ENCODE measurements at places on chromosomes 5 and 9. TPM values are rescaled to one million over a fixed set of nuclear protein-coding genes. Genes with fewer than 3 reads are reported as not detected.
A peak's percentile ranks its signal among the peaks of the same experiment; 100 is the strongest.

The TJP2 gene
- 46.5 TPM for polyA plus RNA-seq

The IGFBPL1 gene
- polyA plus RNA-seq, result not detected

The RC3H2 gene
- polyA plus RNA-seq, result 13.1 TPM

The TAF1L gene
- polyA plus RNA-seq, result not detected

The AJM1 gene
- polyA plus RNA-seq, result 1.8 TPM

The TAL2 gene
- not detected for polyA plus RNA-seq

The CSF1R gene
- polyA plus RNA-seq, result 16.3 TPM

GRCh38 chr5:33205727-33206410, 234.9 kb upstream of the TARS1 start:
- no peak for DNase-seq

GRCh38 chr9:96567203-96567700, 52.4 kb downstream of the CDC14B start:
- no peak for DNase-seq

GRCh38 chr5:32378966-32379365, 65.6 kb downstream of the ZFR start:
- no peak for DNase-seq

DNA sequence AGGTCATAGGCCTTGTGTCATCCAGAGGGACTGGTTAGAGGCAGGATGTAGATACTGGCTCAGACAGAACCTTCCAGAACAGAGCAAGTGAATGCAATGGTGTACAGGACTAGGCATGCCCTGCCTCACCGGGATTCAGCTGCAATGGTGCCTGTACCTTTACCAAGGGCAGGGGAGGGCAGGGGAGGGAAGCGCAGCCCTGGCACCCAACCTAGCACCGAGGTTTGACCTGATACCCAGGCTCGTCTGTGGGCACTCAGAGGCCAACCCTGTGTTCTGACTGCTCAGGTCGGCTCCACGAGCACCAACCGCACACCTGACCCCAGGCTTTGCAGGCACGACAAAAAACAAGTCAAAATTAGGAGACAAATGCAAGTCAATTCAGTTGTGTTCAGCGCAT, 47.3 kb upstream of the GFPT2 start:
- DNase-seq, result no peak

DNA sequence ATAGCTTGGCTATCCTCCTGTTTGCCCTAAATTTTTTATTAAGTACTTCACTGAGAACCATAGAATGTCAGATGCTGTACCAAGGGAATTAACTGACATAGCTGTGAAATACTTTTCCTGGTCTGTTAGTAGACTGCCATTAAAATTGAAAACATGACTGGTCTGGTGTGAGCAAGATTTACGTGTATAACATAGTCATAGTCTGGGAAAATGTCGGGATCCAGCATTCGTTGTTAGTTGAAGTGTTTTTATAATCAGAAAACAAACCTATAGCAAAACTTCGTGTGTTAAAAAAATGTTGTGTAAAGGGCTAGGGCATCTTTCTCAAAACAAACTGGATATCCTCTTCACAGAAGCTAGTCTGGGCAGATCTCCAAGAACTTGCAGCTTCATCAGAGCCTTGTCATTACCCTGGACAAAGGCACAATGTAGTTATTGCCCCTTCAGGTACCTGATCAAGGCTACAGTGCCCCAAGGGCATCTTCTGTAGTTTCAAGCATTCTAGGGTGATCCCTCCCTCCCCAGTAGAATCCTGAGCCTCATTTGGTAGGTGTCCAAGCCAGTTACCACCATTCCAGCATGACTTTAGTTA, 454.2 kb upstream of the SGCD start:
- no peak for DNase-seq

GRCh38 chr5:22471154-22471553, 382.0 kb downstream of the CDH12 start:
- no peak for DNase-seq

DNA sequence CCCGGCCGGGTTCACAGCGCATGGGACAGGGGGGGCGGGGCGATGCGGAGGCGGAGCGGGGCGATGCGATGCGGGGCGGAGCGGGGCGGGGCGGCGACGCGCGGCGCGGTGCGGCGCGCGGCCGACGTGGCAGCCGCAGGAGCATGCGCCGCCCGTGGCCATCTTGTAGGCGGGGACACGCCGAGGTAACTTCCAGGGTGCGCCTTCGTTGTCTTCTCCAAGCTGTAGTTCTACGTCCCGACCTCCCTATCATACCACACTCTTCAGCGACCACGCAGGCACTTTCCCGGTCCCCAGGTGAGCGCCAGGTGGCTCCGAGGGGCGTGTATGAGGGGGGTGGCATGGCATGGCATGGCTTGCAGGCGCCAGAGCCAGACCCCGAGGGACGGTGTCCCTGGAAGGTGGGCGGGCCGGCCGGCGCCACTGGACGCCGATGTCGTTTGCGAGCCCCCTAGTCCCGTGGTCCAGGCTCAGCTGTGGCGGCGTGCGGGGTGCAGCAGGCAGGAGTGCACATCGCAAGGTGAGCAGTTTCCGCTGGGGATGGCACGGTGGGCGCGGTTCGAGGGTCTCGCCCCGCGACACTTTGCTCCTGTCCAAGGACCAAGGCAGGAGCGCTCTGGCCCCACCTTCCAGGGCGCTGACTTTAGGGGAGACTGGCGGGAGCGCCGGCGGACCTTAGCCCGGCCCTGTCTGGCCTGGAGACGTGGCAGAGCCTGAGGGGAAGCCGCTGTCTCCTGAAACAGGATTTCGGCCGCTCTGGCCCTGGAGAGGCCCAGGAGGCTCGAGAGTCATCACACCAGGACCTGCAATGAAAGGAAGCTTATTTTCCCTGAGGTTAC, at the start of gene PRRC1:
Gene PRRC1 (plus strand): TSS at position 161 of the 839 bp plus-strand sequence. CDS start 5,840 bp downstream, outside the sequence.
- DNase-seq, result peak; percentile 85

DNA sequence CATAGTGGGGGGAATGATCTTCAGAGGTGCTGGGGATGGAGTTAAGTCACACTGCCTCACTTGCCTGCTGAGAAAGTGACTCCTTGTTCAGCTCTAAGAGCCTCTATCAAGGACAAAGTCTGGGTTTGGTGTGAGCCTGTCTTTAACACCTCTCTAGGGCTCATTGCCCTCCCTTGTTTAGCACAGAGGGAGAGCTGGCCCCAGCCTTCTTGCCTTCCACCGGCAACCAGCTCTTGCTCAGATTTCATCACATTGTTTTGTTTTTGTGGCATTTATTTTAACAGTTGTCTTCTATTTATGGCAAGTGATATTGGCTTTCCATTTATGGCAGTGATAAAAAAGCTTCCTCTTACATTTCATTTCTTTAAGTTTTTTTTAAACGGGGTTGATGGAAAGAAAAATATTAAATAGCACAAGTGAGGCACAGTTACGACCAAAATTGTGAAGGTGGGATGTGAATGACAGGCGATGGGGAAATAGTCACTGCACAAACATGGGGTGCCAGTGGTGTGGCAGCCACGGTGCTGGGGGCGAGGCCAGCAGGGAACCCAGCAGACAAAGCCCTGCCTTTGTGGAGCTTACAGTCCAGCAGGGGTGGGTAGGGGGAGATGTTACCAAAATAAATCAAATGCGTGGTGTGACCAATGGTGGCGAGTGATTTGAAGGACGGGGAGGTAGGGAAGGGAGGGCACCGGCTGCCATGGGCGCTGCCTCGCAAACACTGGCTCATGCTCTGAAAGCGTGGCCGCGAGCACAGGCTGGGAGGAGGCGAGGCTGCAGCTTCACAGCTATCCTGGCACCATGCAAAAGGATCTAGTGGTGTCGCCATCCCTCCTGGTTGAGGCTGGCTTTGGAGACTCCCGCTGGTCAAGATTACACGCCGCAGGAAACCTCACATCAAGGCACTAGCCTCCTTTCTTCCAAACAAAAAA, 21.2 kb upstream of the UNC5A start:
- DNase-seq, result no peak

- DNase-seq, result peak; percentile 69
Measured at GRCh38 chr9:38084556-38084880, 15.5 kb upstream of the SHB start.

DNA sequence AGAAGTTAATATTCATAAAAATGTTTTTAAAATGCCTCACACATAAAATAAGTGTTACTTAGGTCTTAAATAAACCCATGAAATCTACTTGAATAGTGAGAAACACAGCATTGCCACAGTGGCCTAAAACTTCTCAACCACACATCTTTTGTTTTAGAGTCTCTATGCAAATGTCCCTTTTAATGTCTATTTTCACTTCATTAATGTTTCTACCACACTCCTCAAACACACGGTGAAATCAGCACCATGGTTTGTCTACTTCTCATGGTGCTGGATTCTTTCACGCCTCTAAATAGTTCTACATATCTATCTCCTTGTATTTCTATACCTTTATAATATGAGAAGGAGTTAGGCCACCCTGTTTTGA, 111.2 kb downstream of the EDIL3 start:
- no peak for DNase-seq

DNA sequence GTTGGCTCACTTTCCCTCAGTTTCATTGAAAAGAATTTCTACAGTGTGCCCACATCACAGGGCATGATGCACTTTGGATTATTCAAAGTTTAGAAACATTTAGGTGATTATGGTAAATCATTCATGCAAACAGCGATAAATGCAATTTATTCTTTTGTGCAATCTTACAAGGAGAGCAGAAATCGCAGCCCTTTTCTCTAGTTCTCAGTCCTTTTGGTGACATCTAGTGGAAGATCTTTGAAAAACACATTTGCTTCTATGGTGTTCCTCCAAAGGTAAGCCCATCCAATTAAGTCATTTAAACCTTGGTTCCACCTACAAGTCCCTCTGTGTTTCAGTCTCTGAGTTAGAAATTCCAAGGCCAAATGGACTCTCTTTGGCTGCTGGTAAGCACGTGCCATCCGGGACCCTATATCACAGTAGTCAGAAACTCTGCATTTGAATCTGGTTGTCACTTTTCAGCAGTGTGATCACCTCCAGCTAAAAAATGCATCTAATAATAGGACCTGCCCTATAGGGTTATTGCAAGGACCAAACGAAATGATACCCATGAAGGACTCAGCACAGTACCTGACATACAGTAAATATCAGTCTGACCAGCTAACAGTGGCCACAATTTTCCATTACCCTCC, 66.4 kb downstream of the MACROH2A1 start:
- no peak for DNase-seq

- no peak for DNase-seq
Measured at GRCh38 chr9:92669527-92669889, 423 bp downstream of the IPPK start.

DNA sequence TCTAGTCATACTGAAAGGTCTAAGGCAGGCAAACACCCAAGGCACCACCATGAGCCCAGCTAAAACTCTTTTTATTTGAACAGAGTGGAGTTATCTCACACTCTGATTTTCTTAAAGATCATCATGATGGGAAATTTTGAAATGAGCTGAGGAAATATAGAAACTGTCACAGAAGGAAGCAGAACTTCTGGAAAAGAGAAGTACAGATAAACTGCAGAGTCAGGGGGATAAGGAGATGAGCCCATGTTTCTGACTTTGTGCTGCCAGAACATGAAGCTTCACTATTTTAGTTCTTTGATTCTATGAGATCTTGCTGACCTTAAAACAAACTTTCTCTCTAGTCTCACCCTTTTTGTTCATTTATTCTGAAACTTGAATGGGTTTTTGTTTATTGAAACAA, 406.5 kb upstream of the EDIL3 start:
- no peak for DNase-seq

DNA sequence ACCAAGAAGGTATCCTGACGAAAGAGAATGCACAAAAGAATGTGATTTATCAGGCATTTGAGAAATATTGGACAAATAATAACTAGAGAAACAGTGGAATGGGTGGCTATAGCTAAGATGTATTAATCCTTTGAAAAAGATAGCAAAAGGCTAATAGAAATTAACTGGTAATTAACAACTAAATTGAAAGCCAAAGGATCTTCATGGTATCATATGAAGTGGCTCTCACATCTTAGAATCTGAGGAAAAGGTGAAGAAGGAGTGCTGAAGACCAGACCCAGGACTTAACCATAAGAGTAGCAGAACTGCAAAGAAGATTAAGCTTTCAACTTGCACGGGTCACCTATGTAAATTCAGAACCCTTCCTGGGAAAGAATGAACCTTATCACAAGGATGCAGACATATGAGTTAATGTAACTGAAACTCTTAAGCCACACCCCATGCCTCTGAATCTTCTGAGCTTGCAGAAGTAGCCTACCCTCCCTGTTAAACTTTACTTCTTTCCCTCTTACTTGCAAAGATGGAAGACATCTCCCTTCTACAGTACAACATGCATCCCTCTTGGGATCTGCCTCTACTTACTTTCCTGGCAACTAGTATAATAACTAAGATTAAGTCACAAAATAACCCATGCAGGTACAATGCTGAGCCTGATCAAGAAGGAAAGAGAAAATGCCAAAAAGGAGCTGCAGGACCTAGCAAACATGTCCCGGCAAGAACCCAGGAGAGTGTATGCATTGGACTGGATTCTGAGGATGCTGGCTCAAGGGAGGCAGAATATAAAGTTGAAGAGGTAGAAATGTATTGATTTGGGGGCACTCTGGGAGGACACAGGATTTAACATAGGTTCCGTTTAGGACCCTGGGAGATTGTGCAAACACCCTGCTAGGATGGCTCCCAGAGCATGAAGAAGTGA, 395.5 kb upstream of the SLC30A5 start:
- no peak for DNase-seq
